ENCODE measurements at places on chromosomes 6 and 20.

DNA sequence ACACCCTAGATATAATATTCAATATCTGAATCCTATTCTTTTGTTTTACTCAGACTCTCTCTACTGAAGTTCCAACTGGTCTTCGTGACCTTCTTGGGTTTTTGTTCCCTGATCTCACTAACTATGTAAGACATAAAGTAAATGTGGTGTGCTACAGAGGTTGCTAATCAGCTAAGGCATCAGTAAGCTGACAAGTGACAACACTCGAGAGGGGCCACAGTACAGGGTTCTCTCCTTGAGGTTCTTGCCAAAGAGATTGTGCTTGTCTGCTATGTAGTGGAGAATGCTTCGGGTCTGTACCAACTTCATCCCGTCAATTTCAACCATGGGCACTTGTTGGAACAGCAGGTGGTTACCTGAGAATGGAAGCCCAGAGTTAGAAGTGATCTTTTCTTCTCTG is 9.9 kb downstream of the GSTA4 start:
- DNase-seq = no peak

DNA sequence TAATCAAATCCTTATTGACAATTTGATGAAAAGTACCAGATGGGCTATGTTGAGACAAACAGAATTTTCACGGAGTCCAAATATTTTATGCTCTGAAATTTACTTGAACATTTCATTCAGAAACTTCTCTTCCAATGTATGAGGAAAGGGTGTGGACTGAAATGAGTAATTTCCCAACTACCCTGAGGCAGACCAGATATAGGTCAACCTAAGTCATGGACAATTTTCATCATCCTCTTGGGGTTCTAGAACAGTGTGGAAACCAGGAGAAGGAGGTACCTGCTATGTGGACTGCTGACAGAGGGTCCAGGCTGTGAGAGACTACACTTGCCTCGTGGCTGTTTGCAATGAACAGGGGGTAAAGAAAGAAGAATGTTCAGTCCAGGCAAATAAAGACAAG is 323.0 kb downstream of the ESR1 start:
- DNase-seq = no peak

DNA sequence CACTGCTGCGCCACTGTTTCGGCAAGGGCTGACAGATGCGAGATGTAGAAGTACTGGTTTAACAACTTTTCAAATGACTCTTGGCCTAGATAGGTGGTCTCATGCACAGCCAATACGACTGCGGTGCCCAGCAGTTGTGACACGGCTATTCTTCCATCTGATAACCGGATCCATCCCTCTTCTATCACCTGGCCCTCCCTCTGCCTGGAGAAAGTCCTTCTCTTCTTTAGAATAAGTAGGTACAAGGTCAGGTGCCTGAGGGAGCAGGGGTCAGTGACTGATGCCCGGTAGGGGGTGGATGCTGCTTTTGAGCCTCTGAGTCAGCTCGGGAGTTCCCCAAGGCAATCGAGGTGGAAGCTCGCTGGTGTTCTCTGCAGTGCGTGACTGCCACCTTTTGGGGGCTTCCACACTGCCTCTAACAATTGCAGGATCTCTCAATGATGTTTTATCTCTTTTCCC is 166.8 kb upstream of the GRIK2 start:
- no peak for DNase-seq

- DNase-seq = no peak
Observed at GRCh38 chr20:32570401-32571190, 14.5 kb downstream of the NOL4L start.

- no peak for DNase-seq
Observed at GRCh38 chr6:26311012-26311384, 54.0 kb upstream of the BTN3A2 start.

DNA sequence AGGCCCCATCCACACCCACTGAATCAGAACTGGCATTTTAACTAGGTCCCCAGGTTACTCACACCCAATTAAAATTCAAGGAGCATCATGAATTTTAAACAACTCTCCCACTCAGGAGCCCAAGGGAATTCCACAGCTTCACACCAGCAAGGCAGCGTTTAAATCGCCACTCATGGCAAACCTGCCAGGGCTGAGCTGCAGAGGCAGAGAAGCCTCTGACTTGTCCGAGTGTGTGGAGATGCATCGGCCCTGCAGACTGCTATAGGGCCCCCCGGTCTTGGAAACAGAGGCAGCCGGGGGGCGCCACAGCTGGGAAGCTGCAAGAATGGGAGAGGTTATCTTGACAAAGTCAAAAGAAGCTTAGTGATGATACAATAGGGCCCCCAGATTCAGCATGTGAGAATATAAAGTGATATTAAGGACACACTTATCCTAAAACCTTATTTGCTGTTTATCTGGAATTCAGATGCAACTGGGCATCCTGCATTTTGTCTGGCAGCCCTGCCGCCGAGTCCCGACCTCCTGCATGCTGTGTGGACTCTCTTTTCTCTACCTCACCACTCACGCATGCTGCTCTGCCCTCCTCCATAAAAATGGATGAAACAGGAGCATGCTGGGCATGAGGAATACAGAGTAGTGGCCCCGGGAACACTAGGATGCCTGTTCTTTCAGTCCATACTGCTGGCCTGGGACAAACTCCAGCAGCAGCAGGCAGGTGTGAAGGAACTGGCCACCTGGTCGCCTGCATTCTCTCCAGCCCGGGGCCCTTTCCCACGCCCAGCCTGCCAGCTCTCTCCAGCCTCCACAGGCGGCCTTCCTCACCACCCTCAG is 126.1 kb downstream of the PXDC1 start:
- no peak for DNase-seq

DNA sequence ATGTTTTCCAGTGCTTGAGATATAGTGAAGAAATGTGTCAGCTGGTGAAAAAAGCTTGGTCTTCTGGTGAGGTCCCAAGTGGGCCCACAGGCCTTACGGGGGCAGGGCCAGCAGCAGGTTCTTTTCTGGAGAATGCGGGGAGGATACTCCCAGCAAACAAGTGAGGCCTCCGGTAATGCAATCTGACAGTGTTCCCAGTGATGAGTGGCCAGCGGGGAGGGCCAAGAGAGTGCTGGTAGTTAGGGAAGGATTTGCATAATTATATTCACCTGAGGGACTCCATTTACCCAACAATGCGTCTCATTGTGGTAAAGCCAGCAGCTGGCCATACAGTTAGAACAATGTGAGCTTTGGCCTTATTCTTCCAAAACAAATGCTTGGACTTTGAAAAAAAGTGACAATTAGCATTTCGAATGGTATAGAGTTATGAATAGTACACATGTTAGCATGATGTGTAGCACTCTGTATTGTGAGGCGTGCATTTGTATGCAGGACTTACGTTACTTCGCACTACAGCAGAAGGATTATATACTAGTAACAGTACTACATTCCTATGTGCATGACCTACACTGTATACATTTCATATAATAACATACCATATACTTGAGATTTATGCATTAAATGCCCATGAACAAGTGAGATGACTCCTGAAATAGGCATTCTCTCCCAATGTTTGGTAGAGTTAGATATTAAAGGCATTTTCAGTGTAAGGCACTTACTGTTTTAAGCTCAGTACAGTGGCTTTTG is 69.8 kb downstream of the MYB start:
- no peak for DNase-seq

Data from left kidney (tissue), 8 donors.